ENCODE measurements at places on chromosomes 13 and 19.

DNA sequence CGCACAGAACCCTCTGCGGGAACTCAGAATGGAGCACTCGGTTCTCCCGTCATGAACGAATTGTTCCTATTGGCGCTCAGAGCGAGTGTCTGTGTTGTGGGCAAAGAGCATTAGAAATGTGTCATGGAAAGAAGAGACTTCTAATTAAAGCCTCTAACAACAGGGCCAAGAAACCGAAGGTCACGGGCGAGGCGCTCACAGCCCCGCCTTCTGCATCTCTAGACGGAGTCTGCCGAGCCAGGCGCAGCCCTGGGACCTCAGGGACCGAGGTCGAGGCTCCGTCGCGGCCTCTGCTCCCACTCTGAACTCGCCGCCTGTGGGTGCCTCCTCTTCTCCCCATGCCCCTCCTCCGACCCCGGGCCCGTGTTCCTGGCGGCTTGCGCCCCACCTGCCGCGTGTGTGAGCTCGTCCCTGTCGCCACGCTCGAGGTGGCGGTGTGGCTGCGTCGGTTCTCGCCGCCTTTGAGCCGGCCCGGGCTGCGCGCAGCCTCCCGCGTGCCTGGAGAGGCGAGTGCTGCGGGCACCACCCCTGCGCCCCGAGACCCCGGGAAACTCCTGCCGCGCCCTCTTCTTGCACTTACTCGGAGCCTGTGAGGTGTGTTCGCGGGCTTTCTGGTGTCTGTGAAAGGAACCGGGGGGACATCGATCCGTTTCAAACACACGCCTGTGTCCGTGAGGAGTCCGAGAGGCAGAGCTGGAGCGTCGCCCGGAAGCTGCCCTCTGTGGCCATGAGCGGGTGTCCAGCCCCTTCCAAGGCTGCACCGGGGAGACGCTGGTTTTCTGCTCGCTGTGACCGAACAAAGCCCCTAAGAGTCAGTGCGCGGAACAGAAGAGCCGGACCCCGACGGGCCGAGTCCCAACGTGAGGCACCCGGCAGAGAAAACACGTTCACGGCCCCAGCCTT is 45.4 kb upstream of the SPACA7 start:
- DNase-seq: no peak

DNA sequence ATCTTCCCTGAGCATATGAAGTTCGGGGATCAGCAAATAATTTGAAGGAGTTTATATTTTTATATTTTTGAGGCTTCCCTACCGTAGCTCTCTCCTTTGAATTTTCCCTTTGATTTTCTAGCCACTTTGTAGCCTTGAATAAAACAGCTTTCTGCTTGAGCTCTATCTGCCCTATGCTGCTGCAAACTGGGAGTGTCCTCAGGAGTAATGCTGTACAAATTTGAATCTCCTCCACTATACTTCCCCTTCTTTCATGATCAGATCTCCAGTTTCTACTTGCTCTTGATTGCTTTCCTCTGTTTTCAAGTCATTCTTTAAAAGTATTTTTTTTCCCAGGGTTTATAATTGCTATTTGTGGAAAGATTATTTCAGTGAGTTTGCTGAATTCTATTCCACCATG is 14.6 kb downstream of the PDS5B start:
- DNase-seq: no peak

GRCh38 chr19:29873024-29873800 is 61.4 kb downstream of the CCNE1 start:
- DNase-seq: peak; percentile 31

GRCh38 chr19:50790922-50791467 is 780 bp downstream of the ACP4 start:
- DNase-seq: no peak

- DNase-seq: no peak
Measured at GRCh38 chr13:59176775-59177174, 987.0 kb downstream of the DIAPH3 start.

- no peak for DNase-seq
Measured at GRCh38 chr19:55546822-55547614, 1.7 kb upstream of the SBK3 start.

- no peak for DNase-seq
Measured at GRCh38 chr13:30619731-30620130, 2.0 kb downstream of the USPL1 start.

Data from activated CD8-positive, alpha-beta memory T cell treated with anti-CD3 and anti-CD28 coated beads for 48 hours (primary cell).